ENCODE measurements at places on chromosomes 6 and 20.

- DNase-seq: no peak
Measured at GRCh38 chr6:38779310-38780062, 64.4 kb downstream of the DNAH8 start.

GRCh38 chr6:73942592-73943186 lies 246.7 kb downstream of the CD109 start:
- no peak for DNase-seq

- no peak for DNase-seq
Measured at GRCh38 chr6:21185861-21186478, 407.6 kb upstream of the SOX4 start.

- no peak for DNase-seq
Measured at GRCh38 chr20:12570371-12570770, 438.4 kb upstream of the SPTLC3 start.

DNA sequence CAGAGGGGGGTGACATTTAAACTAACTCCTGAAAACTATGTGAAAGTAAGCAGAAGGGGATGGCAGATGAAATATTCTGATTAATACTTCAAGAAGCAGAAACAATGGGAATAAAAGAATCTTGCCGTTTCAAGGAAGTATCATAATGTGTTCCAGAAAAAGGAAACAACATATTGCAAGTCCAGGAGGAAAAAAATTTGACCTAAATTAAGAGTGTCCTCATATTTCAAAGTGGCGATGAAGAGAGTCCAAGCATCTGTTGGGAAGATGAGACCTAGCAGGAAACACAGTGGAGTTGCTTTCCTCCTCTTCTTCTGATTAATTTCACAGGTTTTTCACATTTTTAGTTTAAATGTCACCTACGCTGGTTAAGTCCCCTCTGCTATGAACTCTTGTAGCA lies 45.6 kb upstream of the TNFAIP3 start:
- DNase-seq: no peak

DNA sequence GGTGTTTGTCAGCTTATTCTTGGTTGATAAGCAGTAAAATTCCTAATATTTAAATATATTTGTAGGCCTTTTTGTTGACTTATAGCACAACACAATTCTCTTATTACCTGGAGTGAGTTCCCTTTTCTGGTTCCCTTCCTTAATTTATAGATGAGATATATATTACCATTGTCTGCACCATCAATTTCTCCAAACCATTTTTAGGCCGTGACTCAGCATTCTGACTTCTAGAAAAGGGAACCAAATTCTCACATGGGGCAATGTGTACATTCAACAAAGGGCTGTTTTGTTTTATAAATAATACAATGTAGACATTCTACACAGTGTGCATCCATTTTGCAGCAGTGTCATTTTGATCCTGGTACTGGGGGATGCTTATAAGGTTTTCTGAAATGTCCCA lies 52.8 kb downstream of the NCOA7 start:
- DNase-seq: no peak

DNA sequence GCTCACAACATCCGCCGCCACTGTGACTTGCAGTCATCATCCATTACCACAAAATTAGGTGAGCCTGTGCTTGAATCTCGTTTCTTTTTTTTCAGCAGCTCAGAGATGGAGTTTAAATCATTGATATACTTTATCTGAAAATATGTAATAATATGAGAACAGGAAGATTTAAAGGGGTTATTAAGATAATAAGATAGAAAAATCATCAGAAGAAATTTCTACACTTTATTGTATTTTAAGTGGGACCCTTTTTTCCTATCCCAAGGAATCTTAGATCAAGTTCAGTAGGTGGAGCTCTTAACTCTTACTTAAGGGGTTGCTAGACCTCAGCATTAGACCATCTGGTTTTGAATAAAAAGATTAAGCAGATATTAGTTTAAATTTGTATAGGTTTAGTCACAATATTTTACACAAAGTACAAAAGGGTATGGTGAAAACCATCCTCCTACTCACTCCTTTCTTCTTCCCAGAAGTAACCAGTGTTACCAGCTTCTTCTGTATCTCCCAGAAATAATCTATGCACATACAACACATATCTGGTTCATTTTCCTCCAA lies 9.4 kb upstream of the NCOA7 start:
- DNase-seq: no peak

DNA sequence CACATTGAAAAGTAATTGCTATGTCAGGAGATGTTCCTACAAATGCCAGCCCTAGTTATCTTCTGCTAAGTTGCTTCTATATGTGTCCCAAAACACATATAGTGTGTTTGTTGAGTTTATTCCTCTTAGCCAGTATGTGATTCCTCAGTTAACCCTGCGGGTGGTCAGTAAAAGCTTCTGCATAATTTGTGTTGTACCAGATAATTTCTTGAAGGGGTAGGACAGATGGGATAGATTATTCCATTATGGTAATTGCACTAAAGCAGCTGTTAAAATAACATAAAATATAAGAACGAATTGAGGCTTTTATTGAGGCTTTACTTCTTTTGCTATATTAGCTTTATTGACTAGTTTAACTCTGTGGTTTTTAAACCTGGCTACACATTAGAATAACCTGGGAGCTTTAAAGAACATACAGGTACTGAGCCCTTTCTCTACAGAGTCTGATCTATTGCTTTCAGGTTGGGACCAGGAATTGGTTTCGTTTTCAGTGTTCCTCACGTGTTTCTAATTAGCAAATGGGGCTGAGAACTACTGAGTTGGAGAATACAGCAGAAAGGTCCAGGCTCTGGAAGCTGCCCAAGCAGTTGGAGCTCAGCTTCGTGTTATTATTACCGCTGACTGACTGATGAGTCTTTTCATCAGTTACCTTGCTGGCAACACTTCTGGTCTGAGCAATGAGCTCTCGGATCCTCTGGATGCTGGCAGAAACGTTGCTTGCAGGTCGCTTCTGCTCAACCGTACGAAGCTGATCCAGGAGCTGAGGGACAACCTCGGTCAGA lies 56.9 kb downstream of the FAM229B start:
- DNase-seq: no peak

GRCh38 chr20:13200767-13201500 lies 20.1 kb upstream of the ISM1 start:
- DNase-seq: no peak

All from amygdala (tissue), 56 donors.